ENCODE measurements at places on chromosomes 7 and 10. TPM values are rescaled to one million over a fixed set of nuclear protein-coding genes. Genes with fewer than 3 reads are reported as not detected.

- H3K4me1 ChIP-seq = no peaks in the 10 kb centered on the region
- DNase-seq = no peak
- H3K4me3 ChIP-seq = no peak overlapping the region
- H3K27ac ChIP-seq = no peak overlapping the region
- no peaks in the 10 kb centered on the region for H3K27me3 ChIP-seq
Measured at GRCh38 chr10:86190291-86190690, 176.3 kb downstream of the GRID1 start.

DNA sequence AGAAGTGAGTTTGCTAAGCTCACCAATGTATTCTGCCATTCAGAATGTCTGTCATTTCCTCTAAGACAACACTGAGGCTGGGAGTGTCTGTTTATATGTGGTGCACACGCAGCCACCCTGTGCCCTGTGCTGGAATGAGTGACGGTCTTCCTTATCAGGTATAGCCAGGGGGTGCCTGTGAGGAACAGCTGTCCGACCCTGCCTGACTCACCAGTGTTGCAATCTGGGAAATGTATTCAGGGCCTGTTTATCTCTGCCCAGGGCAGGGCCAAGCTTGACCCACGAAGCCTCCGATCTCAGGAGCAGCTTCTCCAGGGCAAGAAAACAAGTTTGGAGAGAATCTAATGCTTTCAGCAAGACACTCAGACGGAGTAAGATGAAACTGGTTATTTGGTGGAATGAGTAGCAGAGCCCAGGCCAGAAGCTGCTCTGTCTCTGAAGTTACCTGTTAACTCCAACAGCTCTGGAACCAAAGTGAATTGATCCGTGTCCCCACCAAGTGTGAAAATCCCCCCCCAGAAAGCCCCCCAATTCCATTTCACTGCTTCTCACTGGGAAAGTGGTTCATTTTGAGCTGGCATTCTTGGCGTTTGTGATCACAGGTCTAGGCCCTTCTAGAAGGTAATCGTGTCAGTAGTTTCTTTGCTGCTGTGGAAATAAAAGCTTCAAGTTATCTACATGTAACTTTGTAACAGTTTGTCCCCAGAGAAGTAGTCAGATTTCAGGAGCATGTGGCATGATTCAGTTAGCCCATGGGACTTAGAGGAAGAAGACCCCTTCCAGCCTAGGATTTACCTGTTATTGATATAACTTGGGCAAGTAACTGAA lies 6.1 kb upstream of the UBE2H start:
- H3K4me3 ChIP-seq = no peak overlapping the region
- H3K36me3 ChIP-seq = no peaks in the 10 kb centered on the region
- no peaks in the 10 kb centered on the region for H3K4me1 ChIP-seq
- H3K27ac ChIP-seq = no peak overlapping the region
- peak; percentile 74 for DNase-seq
- no peaks in the 10 kb centered on the region for H3K27me3 ChIP-seq

- H3K36me3 ChIP-seq = no peaks in the 10 kb centered on the region
- H3K4me3 ChIP-seq = no peak overlapping the region
- no peaks in the 10 kb centered on the region for H3K27me3 ChIP-seq
- no peak for DNase-seq
Measured at GRCh38 chr7:44194069-44194468, 4.8 kb upstream of the GCK start.

- no peak overlapping the region for H3K4me3 ChIP-seq
- H3K36me3 ChIP-seq = no peaks in the 10 kb centered on the region
- DNase-seq = no peak
- H3K4me1 ChIP-seq = no peaks in the 10 kb centered on the region
- H3K27ac ChIP-seq = no peak overlapping the region
Measured at GRCh38 chr7:136900005-136900404, 31.6 kb downstream of the CHRM2 start.

DNA sequence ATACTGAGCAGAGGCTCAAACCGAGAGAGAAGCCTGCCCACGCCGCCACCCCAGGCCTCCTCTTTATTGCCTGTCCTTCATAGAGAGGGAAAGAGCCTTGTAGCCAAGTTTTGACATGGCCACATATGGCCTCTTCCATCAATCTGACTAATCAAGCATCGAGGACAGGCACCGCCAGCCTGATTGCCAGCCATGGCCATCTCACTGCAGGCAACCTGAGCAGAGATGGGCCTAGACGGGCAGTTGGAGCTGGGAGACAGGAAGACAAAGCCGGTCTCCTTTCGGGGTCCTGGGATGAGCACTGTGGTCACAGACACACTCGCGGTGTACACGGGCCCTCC lies 67.2 kb downstream of the EBF3 start:
- H3K36me3 ChIP-seq = no peaks in the 10 kb centered on the region
- no peaks in the 10 kb centered on the region for H3K27me3 ChIP-seq
- DNase-seq = no peak
- H3K4me1 ChIP-seq = no peaks in the 10 kb centered on the region

DNA sequence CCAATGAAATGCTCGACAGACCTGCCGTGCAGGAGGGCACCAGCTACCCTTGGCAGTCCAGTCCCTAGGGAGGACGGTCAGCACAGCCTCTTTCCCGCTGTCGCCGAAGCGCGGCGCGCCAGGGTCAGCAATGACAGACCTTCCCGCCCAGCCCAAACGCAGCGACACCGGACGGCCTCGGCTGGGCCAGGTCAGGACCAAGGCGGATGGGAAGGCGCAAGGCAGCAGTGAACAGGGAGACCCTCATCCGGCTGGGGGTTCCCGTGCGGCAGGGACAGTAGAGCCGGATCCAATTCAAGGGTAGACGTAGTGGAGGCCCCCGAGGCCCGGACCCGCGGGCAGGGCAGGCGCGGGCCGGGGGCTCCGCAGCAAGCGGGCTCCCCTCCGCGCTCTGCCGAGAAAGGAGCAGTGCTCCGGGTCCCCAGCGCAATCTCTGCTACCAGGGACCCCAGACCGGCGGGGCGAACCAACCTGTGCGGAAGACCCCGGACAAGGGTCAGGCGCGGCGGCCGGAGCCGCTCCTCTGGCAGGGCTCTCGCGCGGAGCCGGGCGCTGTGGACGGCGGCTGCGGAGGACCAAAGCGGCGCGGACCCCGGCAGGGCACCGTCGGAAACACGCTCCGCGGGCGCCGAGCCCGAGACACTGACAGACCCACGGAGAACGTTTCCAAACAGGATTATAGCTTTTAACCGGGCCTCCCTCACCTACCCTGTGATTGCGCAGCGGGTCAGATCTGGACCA lies at the start of gene SEC31B:
Gene SEC31B, minus strand, starts transcription at position 551 of the 741 bp plus-strand sequence. CDS start 2,909 bp downstream, outside the sequence.
- peak; percentile 80 for DNase-seq
- H3K27ac ChIP-seq = no peak within 1 kb of the TSS
- no peaks in the 10 kb centered on the region for H3K27me3 ChIP-seq
- H3K4me1 ChIP-seq = no peaks in the 10 kb centered on the region

- no peaks in the 10 kb centered on the region for H3K4me1 ChIP-seq
- H3K36me3 ChIP-seq = no peaks in the 10 kb centered on the region
- DNase-seq = peak; percentile 95
- H3K27me3 ChIP-seq = no peaks in the 10 kb centered on the region
Measured at GRCh38 chr7:1512781-1513656, 8.8 kb upstream of the INTS1 start.

DNA sequence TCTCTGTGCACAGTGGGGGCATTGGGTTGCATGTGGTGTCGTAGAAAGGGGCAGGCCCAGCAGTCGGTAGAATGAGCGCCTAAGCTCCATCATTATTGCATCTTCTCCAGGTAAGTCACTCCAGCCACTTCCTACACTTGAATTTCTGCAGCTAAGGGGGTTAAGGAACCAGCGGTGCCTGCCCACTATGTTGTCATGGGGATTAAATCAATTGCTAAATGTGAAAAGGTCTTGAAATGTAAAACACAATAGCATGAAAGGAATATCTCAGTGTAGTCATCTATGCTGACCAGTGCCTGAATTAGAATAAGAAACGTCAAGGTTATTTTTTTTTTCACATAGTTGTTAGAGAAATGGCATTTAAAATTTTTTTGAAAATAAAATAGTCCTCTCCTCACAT lies 15.2 kb upstream of the CELF2 start:
- no peaks in the 10 kb centered on the region for H3K27me3 ChIP-seq
- no peaks in the 10 kb centered on the region for H3K4me1 ChIP-seq
- H3K27ac ChIP-seq = no peak overlapping the region
- no peak overlapping the region for H3K4me3 ChIP-seq
- no peak for DNase-seq
- H3K36me3 ChIP-seq = no peaks in the 10 kb centered on the region

DNA sequence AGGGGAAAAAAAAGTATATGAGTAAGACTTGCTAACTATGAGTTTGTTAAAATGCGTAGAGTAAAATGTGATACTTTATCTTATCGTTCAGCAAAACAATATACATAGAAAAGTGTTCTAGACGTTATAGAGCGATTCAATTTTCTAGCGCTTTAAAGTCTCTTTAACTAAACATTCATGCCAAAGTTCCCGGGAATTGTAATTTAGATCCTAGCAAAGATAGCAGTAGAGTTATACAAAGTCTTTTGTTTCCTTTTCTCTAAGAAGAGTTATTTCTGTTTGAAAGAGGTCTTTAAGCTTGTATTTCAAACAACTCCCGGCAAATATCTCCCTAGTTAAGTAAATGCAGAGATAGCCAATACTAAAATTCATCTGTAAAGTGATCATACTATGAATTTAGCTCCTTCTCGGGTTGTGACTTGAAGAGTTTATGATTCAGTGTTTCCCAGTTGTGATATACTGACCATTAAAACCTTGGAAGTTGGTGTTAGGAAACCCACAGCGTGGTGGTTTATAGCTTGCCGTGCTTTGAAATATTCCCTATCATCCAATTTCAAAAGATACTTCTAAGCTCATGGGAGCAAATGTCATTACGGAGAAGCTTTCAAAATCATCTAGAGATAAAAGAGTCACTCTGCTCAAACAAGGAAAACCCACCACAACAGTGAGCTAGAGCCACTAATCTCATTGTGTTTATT lies 171.7 kb downstream of the CSTF2T start:
- no peaks in the 10 kb centered on the region for H3K27me3 ChIP-seq
- H3K4me1 ChIP-seq = peaks cover 9% of the 10 kb centered on the region
- no peak for DNase-seq
- no peak overlapping the region for H3K27ac ChIP-seq
- H3K36me3 ChIP-seq = no peaks in the 10 kb centered on the region
- peak overlapping the region; percentile 20 for H3K4me3 ChIP-seq

The CALHM1 gene
- total RNA-seq = not detected

The CHAT gene
- not detected for total RNA-seq

The MMD2 gene
- not detected for total RNA-seq

The ZNF722 gene
- total RNA-seq = not detected
